ENCODE measurements at places on chromosomes 5 and 9. TPM values are rescaled to one million over a fixed set of nuclear protein-coding genes. Genes with fewer than 3 reads are reported as not detected.

DNA sequence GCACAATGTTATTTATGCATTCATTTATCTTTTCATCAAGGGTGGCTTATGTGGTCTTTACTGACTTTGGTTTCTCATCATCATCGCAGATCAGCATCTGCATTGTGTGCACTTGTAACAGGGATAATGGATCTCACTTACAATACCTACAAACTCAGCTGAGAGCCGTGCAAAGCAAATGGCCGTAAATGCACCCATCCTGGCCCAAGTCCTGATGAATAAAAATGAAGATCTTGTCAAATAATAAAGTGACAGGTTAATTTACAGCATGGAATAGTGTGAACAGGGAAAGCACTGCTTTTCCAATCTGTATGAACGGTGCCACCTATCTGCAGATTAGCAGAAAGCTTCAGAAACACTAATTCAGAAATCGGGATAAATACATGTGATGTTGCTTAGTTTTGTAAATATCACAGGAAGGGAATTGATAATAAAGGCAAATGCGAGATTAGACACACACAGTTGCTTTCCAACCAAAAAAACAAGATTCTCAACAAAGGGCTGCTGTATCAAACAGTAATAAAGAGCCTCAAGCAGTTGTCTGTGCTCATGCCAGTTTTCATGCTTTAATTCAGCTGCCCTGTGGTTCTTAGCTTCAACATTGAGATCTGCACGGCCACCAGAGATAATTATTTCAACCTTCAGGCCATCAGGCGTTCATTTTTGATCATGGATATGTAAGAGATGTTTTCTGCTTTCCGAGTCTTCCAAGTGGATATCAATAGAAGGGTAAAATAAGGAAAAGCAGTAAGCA lies 153.4 kb upstream of the POU5F2 start:
- H3K4me3 ChIP-seq: no peak overlapping the region
- no peaks in the 10 kb centered on the region for H3K4me1 ChIP-seq
- DNase-seq: no peak
- H3K36me3 ChIP-seq: no peaks in the 10 kb centered on the region
- no peak overlapping the region for H3K27ac ChIP-seq

DNA sequence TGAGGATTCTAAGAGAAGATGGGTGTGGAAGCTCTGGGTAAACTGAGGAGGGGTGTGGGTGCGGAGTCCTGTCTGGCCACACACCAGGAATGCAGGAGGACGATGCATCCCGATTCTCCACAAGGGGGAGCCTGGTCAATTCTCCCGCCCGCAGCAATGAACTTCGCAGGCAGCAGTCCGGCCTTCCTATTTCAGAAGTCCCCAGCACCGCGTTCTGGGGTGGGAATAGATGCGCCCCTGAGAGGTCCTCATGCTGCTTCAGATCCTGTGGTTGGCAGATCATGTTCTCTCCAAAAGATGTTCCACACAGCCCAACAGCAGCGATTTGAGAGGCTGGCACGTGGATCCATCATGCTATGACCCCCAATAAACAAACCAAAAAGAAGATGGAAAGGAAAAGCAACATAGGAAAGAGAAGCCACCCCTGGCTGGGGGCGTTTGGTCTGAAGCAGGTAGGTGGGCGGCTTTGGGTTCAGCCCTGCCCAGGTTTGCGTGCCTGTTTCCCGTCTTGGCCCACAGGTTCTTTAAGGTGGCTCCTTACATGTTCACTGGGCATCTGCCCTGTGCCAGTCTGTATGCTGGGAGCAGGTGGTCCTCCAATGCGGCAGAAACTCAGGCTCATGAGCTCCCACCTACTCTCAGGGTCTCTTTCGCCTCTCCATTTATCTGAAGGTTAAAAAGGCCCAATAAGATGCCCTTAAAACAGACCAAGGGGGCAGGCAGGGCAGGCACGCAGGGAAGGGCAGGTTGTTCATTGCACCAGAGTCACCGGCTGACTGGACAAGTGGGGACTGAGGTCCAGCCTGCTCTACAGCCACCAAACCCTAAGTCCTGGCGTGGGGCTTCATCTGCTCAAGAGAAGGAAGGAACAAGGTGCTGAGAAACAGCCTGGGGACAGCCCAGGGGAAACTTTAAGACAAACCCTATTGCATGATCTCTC lies 171.6 kb downstream of the PAX5 start:
- no peaks in the 10 kb centered on the region for H3K36me3 ChIP-seq
- no peak overlapping the region for H3K4me3 ChIP-seq
- peaks cover 4% of the 10 kb centered on the region for H3K27me3 ChIP-seq
- no peaks in the 10 kb centered on the region for H3K4me1 ChIP-seq

GRCh38 chr5:4182144-4182543 lies 586.5 kb downstream of the IRX1 start:
- no peaks in the 10 kb centered on the region for H3K36me3 ChIP-seq
- H3K27me3 ChIP-seq: no peaks in the 10 kb centered on the region

- H3K36me3 ChIP-seq: no peaks in the 10 kb centered on the region
- H3K4me1 ChIP-seq: no peaks in the 10 kb centered on the region
- H3K27ac ChIP-seq: no peak overlapping the region
- peaks cover 9% of the 10 kb centered on the region for H3K27me3 ChIP-seq
These were observed 98.0 kb downstream of the SLIT3 start for GRCh38 chr5:169202969-169203368.

GRCh38 chr5:146921225-146921624 lies 42.7 kb upstream of the PPP2R2B start:
- H3K4me1 ChIP-seq: peaks cover 3% of the 10 kb centered on the region
- H3K4me3 ChIP-seq: no peak overlapping the region
- peaks cover 2% of the 10 kb centered on the region for H3K27me3 ChIP-seq
- no peak overlapping the region for H3K27ac ChIP-seq

The SPINK7 gene
- not detected for total RNA-seq

DNA sequence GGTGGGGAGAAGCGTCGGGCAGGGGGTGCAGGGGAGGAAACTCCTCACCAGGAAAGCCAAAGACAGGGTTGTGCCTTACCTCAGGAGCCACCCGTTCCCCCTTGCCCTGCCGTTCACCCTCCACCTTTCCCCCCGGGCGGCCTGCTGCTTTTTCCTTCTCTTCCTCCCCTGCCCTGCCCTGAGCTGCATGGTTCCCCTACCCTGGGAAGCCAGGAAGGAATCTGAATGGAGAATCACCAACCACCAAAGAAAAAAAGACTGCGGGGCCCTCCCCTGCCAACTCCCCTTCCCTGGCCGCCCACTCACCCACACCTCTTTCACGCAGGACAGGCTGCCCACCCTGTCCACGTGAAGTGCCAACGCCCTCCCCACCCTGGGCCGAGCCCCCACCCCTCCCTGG lies 820 bp upstream of the NFX1 start:
- peak overlapping the region; percentile 99 for H3K27ac ChIP-seq
- peak overlapping the region; percentile 90 for H3K4me3 ChIP-seq
- DNase-seq: peak; percentile 56
- H3K36me3 ChIP-seq: peaks cover 25% of the 10 kb centered on the region
- no peaks in the 10 kb centered on the region for H3K27me3 ChIP-seq

The SPINK14 gene
- total RNA-seq: not detected

- no peak for DNase-seq
- H3K36me3 ChIP-seq: no peaks in the 10 kb centered on the region
- no peak overlapping the region for H3K27ac ChIP-seq
- H3K4me1 ChIP-seq: no peaks in the 10 kb centered on the region
- peaks cover 47% of the 10 kb centered on the region for H3K27me3 ChIP-seq
- H3K4me3 ChIP-seq: no peak overlapping the region
These were observed 1.1 kb upstream of the ARHGEF28 start for GRCh38 chr5:73624888-73625287.

The DMRTA1 gene
- not detected for total RNA-seq

GRCh38 chr9:107276966-107277710 lies 5.9 kb upstream of the RAD23B start:
- DNase-seq: no peak
- H3K27me3 ChIP-seq: peaks cover 15% of the 10 kb centered on the region
- no peaks in the 10 kb centered on the region for H3K36me3 ChIP-seq
- H3K4me1 ChIP-seq: peaks cover 17% of the 10 kb centered on the region
- H3K27ac ChIP-seq: no peak overlapping the region
- no peak overlapping the region for H3K4me3 ChIP-seq

GRCh38 chr9:99720455-99721050 lies 101.1 kb upstream of the NR4A3 start:
- H3K27ac ChIP-seq: peak overlapping the region; percentile 84
- H3K36me3 ChIP-seq: no peaks in the 10 kb centered on the region

- H3K36me3 ChIP-seq: no peaks in the 10 kb centered on the region
- H3K4me3 ChIP-seq: no peak overlapping the region
- DNase-seq: no peak
- H3K4me1 ChIP-seq: peaks cover 5% of the 10 kb centered on the region
- no peak overlapping the region for H3K27ac ChIP-seq
These were observed 87.1 kb downstream of the AMBP start for GRCh38 chr9:113990975-113991471.

GRCh38 chr9:34512131-34513078 lies 10.4 kb downstream of the ENHO start:
- no peak overlapping the region for H3K27ac ChIP-seq
- H3K4me3 ChIP-seq: no peak overlapping the region
- H3K27me3 ChIP-seq: no peaks in the 10 kb centered on the region
- DNase-seq: no peak

The OR1N2 gene
- not detected for total RNA-seq

DNA sequence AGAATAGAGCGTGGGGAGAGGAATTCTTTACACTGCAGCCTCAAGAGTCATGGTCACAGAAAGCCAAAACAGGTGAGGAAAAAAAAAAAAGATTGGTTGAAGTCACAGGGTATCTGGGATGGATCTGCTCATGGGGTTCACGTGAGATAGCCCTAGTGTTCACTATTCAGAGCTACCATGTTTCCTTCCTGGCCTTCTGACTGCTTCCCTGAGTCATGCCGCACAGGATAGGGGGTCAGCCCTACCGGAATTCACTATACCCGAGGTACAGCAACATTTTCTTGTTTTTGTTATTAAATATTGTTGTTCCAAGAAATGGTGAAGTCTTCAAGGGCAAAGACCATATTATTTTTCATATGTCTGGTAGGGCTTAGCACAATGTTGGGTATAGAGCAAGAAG lies 21.5 kb upstream of the MAN2A1 start:
- no peaks in the 10 kb centered on the region for H3K36me3 ChIP-seq
- H3K27me3 ChIP-seq: peaks cover 9% of the 10 kb centered on the region
- no peak overlapping the region for H3K27ac ChIP-seq
- H3K4me1 ChIP-seq: no peaks in the 10 kb centered on the region
- no peak overlapping the region for H3K4me3 ChIP-seq

The MRRF gene
- 61.5 TPM for total RNA-seq

The PCDHGA5 gene
- 0.07 TPM for total RNA-seq

GRCh38 chr5:4348423-4348822 lies 752.8 kb downstream of the IRX1 start:
- H3K36me3 ChIP-seq: no peaks in the 10 kb centered on the region
- H3K27ac ChIP-seq: no peak overlapping the region
- H3K4me3 ChIP-seq: no peak overlapping the region
- no peaks in the 10 kb centered on the region for H3K4me1 ChIP-seq
- H3K27me3 ChIP-seq: no peaks in the 10 kb centered on the region

The HSPB3 gene
- not detected for total RNA-seq

- no peak overlapping the region for H3K4me3 ChIP-seq
- H3K4me1 ChIP-seq: no peaks in the 10 kb centered on the region
- no peaks in the 10 kb centered on the region for H3K36me3 ChIP-seq
- no peaks in the 10 kb centered on the region for H3K27me3 ChIP-seq
- no peak overlapping the region for H3K27ac ChIP-seq
These were observed 24.7 kb downstream of the TYRP1 start for GRCh38 chr9:12717907-12718306.

DNA sequence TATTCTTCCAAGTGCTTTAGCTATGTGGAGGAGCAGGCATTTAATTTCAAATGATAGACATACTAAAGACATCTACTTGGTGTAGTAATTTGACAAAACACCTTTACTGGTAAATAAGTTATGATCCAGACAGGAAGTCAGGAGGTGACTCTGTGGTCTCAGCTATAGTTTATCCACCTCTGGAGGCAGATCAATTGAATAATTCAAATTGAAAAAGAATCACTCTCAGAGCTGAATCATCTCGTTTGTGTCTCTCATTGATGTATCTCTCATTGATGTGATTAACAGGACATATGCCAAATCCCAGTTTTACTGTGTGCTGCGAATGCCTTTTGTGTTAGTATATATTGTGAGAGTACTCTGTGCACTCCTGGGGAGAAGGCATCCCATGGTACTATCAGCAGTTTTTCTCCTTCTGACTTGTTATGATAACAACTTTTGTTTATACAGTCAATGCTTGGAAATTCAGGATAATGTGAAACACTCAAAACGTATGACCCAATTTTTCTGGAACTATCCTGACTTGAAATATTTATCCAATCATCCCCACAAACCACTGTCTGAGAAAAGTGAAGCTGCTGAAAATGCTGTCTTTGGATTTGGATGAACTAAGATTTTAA lies 48.5 kb upstream of the DAB2 start:
- H3K36me3 ChIP-seq: no peaks in the 10 kb centered on the region
- H3K27me3 ChIP-seq: peaks cover 4% of the 10 kb centered on the region
- H3K27ac ChIP-seq: no peak overlapping the region
- no peaks in the 10 kb centered on the region for H3K4me1 ChIP-seq
- DNase-seq: no peak

DNA sequence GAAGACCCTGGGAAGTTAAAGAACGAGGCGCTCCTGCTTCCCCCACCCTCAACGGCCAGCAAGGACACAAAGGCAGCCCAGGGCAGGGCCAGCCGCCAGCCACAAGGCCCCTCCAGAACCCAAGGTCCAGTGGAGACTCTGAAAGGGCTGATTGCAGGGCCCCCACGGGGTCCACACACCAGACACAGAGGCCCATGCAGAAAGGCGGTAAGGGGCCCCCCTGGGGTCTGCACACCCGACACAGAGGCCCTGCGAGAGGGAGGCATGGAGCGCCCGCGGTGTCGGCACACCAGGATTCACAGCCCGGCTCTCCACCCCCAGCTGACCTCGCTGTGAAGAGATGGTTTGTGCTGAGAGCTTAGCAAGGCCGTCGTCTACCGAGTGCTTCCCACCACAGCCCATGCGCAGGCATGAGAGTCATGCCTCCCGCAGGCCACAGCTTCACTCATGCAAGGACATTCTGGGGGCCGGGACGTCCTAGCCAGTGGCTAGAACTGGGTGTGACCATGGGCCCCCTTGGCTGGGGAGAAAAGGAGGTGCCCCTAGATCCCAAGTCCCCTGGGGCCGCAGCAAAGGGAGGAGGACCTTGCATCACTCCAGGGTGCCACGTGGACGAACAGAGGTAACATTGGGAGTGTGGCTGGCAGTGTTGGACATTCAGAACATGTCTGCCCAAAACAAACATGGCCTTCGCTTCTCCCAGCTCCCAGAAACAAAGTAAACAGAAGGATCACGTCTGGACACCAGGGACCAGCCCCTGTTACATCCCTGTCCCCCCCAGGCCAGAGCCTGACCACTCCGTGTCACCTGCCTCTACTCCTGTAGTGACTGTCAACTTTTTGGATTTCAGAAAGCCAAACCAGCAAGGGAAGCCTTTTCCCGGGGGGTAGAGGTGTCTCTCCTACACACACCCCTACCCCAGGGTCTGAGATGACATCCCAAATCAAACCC lies 9.8 kb downstream of the BRD3 start:
- no peak overlapping the region for H3K4me3 ChIP-seq
- peaks cover 31% of the 10 kb centered on the region for H3K4me1 ChIP-seq
- no peak for DNase-seq
- H3K27ac ChIP-seq: no peak overlapping the region
- H3K27me3 ChIP-seq: no peaks in the 10 kb centered on the region

All from activated CD4-positive, alpha-beta T cell treated with anti-CD3 and anti-CD28 coated beads for 36 hours (primary cell).